ENCODE measurements at places on chromosomes 7 and 10.

- no peak for DNase-seq
These were observed 66.2 kb upstream of the CCNY start for GRCh38 chr10:35270100-35270499.

GRCh38 chr10:90598513-90598912 is 259.3 kb downstream of the HTR7 start:
- no peak for DNase-seq

DNA sequence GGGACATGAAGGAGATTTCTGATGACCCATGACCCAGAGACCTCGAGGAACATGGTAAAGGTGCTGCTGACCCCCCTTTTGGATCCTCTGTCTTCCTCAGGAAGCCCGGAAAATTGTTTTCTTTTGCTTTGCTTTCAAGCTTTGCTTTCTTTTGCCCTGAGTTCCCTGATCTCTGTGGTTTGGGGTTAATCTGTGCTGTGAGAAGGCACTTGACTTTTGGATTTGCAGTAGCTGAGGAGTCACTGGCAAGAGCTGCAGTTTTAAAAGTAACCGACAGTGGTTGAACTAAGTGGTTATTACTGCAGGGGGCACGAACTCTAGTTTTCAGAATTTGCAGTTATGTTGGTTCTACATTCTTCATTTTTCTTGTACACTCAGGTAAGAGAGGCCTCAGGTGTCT is 53.0 kb downstream of the PDZD8 start:
- no peak for DNase-seq

- no peak for DNase-seq
These were observed 10.6 kb downstream of the FAS start for GRCh38 chr10:89001024-89001728.

DNA sequence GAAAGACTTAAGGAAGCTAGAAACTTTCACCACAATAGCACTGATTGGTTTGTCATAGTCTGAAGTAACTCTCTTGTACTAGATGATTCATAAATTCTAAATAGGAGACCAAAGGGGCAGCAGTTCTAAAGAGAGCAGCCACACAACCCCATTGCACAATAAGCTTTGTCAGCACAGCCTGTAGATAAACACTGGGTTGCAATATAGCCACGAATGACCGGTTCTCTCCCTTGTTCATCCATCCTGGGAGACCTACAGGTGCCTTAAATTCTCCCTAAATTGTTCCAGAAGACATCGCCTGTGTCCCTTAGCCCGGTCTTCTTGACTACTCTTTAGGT is 167.0 kb downstream of the SNX13 start:
- DNase-seq = no peak

DNA sequence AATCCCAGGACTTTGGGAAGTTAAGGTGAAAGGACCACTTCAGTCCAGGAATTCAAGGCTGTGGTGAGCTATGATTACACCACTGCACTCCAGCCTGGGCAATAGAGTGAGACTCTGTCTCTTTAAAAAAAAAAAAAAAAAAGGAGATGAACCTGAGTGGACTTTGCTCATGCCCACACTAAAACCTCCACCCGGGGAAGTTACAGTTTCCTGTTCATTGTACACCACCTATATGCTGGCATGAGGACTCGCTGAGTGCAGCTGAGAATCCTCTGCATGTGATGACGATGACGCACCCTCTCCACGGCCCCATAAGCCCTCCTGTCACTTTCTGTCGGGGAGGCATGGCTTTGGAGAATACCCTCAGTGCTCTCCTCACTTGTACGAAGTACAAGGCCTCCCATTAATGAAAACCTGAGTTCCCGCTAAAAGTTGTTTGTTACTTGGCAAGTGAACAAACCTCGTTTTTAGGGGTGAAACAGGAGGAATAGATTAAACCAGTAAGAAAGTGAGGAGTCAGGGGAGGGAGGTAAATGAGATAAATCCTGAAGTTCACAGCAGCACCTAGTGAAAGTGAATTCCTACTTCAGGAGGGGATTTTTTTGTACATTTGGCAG is 15.9 kb downstream of the TMEM176B start:
- DNase-seq = no peak

- no peak for DNase-seq
These were observed 120.5 kb downstream of the RTKN2 start for GRCh38 chr10:62148155-62148554.

- DNase-seq = no peak
These were observed 26.4 kb upstream of the HSPA12A start for GRCh38 chr10:116768786-116769185.

DNA sequence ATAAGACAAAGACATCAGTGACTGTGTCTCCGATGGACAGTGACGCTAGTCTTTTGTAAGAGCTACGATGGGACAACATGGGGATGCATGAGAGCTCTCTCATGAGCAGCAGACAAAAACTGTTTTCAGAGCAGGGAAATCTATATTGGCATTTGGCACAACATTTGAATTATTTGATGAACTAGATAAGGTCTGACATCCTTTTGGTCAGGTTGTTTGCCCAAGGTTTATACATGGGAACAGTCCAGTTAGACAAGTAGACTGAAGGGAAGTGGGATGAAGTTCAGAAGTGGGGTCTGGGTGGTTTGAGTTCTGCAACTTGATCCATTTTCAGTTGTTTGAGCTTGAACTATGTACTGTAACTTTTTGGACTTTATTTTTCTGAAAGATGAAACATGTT is 50.8 kb downstream of the BUB3 start:
- no peak for DNase-seq

- no peak for DNase-seq
These were observed 30.8 kb downstream of the FKBP6 start for GRCh38 chr7:73358590-73359275.

- no peak for DNase-seq
These were observed 46.7 kb downstream of the NKX6-2 start for GRCh38 chr10:132739225-132739613.

GRCh38 chr10:123967626-123968243 is 76.1 kb upstream of the CPXM2 start:
- no peak for DNase-seq

DNA sequence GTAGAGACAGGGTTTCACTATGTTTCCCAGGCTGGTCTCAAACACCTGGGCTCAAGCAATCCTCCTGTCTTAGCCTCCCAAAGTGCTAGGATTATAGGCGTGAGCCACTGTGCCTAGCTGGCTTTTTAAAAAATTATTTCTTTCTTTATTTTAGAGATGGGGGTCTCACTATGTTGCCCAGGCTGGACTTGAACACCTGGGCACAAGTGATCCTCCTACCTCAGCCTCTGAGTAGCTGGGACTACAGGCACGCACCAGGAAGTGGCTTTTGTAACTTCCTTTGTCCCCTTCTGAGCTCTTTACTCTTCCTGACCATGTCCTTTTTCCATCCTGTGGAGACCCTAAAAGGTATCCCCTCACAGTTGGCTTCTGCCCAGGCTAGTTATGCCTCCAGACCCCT is 2.1 kb upstream of the MYOZ1 start:
- no peak for DNase-seq

GRCh38 chr10:107213861-107214260 is 49.4 kb upstream of the SORCS1 start:
- no peak for DNase-seq

DNA sequence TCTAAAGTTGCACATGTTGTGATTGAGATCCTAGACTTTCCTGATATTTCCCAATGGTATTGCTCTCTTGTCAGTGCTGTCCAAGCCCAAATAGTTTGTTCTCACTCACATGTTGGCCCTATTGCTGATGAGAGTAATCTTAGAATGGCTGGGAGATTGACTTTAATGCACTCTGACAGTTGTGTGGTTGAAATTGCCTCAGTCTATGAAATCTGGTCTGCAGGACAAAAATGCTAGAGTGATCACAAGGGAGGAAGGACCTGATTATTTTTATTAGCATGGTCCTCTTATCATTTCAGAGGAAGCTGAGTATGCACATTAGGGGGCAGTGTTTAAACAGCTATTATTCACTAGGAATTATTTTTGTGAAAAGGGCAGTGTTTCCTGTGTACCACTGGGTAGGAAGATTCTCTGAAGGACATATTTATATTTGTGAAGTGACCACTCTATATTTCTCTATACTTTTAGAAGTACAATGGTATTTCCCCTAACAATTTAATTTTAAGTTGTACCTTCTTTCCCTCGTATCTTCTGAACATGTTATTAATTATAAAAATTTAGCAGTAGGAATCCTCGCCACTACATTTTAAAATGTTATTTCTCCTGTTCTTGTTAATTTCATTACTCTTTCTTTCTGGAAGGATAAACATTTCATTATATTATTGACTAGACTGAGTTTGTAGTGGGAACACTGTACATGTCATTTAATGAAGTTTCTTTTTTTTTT is 64.4 kb downstream of the SUGCT start:
- DNase-seq = no peak

- no peak for DNase-seq
These were observed 32.6 kb downstream of the DUSP5 start for GRCh38 chr10:110530131-110530831.

GRCh38 chr10:117590101-117590875 is 47.7 kb downstream of the EMX2 start:
- no peak for DNase-seq

DNA sequence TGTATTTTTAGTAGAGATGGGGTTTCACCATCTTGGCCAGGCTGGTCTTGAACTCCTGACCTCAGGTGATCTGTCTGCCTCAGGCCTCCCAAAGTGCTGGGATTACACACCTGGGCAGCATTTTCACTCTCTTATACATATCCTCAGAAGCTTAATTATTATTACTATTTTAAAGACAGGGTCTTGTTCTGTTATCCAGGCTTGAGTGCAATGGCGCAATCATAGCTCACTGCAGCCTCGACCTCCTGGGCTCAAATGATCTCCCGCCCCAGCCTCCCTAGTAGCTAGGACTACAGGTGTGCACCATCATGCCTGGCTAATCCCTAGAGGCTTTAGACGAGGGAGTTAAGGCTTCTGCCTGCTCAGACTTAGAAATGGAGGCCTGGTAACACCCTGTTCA is 26.3 kb downstream of the UNC5B start:
- DNase-seq = no peak

DNA sequence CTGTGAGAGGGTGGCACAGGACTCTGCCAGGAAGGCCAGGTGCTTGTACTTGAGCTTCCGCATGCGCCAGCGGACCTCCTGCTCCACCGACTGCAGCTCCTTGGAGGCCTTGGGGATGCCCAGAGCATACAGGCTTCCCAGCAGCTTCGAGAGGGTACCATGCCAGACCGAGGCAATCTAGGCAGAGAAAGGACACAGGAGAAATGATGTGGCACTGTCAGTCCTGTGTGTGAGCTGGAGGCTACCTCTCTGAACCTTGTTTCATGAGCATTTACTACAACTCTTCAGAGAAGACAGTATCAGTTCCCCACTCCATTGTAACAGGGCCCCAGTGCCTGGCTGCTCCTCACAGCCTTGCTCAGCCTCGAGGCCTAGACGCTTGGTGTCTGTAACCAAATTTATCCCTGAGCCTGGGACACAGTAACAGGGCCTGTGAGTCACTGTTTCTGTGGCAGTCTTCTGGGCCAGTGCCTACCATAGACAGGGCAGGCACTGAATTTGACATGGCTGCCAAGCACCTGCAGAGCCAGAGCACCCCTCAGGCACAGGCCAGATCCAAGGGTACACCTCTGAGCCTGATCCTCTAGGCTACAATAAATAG is 5.8 kb downstream of the TBRG4 start:
- DNase-seq = no peak

GRCh38 chr7:151133986-151134742 is 33.3 kb downstream of the GBX1 start:
- DNase-seq = no peak

GRCh38 chr10:18505456-18506118 is 145.8 kb downstream of the NSUN6 start:
- no peak for DNase-seq

- no peak for DNase-seq
These were observed 125.9 kb downstream of the JAZF1 start for GRCh38 chr7:28054531-28055160.

- no peak for DNase-seq
These were observed 179.7 kb downstream of the XPNPEP1 start for GRCh38 chr10:109743574-109743973.

DNA sequence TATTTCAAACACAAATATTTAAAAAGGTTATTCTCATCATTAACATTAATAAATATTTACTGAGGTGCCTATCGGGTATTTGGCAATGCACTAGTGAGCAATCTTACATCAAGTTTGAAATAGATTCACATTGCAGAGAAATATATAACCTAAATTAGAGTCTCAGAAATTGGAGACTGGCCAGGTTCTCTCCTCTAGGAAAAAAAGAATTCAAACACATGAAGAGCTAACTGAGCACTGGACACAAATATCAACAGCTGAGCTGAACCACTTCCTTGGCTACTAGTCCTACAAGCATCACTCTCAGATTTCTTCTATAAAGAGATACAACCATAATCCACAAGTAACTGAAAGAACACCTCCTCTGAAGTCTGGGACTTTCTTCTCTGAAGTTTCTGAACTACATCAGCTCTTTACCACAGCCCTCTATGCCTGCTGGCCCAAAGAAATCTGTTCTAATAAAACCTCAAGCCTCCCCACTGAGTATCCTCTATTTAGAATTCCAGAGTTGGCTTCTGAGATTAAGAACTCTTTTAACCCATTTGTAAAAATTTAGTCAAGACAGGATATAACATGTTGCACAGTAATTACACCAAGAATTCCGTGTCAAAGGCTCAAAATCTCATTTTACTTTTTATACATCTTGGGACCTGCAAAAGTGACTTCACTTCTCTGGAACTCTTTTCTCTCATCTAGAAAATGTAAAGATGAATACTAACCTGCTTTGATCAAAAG is 45.2 kb downstream of the MTERF1 start:
- DNase-seq = no peak

- DNase-seq = no peak
These were observed 161.1 kb upstream of the ZMIZ1 start for GRCh38 chr10:78907551-78908211.

DNA sequence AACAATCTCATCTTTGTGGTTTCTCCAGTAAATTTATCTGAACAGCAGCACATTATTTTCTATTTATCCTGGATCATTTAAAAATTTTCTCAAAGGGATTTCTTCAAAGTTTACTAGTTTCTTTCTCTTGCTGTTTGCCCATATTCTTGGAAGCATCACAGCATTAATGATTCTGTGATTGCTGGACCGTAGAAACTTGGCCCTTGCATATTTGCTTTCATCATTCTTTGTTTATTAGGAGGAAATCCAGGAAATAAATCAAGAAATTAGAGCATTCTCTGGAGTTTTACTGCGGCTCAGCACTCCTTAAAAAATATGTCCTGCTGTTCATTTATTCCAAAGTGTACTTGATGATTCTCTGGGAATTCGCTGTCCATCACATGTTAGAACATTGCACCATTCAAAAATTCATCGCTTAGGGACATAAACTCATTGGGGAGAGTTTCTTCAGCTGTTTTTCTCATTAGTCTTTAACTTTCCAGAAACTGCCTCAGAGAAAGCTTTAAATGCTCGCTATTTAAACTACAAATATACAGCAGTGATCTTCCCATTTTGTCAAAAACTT is 264.0 kb upstream of the CDC14C start:
- DNase-seq = no peak

DNA sequence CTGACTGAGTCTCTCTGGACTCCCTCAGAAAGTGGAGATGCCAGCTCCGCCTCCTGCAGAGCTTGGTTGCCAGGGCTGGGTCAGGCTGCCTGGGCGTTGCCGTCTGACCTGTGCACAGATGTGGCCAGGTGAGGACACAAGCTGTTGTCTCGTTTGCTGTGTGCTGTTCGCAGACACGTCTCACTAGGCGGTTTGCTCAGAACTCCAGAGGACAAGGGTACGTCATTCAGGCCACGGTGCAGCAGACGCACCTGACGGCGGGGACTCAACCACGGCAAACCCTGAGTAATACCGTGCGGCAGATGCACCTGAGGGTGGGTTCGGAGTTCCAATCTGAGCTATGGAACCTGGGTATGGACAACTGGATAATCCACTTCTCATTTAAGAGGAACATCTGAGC is 11.7 kb downstream of the GPER1 start:
- no peak for DNase-seq

- DNase-seq = no peak
These were observed 718 bp upstream of the CTBP2 start for GRCh38 chr10:125160856-125161706.

All from stimulated activated CD8-positive, alpha-beta memory T cell treated with anti-CD3 and anti-CD28 coated beads, Interleukin-4, amount 100 ng/mL, for 1 hour (primary cell).